Liver (tissue), 10 donors: ENCODE measurements at places on chromosomes 2 and 18. TPM values are rescaled to one million over a fixed set of nuclear protein-coding genes. Genes with fewer than 3 reads are reported as not detected.

The CNDP1 gene
- 0.09 TPM for total RNA-seq

DNA sequence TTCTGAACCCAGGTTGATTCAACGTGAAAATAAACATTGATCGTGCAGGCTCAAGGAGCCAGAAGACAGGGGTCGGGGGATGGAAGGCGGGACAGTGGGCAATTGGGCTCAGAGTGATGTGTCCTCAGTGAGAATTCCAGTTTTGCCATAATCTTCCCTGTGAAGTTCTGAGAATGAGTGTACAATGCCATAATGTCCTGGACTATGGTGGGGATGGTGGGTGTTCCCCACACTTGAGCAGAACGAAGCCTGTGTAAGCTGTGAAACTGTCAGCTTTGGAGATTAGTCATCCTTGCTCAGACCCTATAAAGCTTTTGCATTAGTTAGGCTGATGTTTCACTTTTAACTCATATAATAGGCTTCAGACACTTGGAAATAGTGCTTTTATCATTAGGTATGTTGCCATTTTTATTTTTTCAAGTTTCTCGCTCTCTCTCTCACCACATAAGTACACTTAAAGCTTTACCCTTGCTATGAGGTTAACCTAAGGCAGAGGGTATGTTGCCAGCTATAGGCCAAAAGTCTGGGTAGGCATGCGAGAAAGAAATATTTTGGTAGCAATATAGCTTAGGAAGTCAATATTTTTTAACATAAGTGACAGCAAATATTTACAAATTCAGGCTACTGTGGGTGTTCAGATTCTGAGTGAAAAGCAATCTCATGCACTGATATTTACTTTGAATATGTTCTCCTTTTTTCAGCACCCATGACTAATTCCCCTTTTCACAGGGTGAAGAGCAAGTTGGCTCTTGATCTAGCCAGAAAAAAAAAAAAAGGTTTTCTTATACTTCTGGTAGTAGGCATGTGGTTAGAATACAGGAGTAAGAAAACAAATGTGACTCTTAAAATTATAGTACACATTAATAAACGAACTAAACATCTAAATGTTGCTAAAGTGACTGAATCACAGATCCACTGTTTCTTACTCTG, 47.2 kb downstream of the CDC42EP3 start:
- DNase-seq: no peak

The CHMP1B gene
- 19.5 TPM for total RNA-seq

- DNase-seq: no peak
These were observed 11.5 kb downstream of the PPP1R7 start for GRCh38 chr2:241161646-241162281.

DNA sequence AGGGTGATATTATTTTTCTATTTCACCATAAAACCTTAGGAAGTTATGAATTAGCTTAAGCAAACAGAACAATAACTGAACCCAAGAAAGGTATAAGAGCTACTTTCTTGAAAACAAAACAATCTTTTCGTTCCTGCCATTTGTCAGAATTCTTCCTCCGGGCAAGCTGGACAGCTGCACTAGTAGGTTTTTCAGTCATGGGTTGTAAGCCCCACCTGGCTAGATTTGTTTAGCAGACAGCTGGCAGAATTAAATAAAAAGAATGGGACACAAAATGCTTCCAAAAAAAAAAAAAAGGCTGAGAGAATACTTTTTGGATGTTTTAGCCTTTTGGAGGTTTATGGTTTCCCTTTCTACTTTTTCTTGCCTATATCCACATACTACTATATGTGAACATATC, 694.1 kb downstream of the ARHGAP15 start:
- DNase-seq: no peak

The REG3A gene
- not detected for total RNA-seq

DNA sequence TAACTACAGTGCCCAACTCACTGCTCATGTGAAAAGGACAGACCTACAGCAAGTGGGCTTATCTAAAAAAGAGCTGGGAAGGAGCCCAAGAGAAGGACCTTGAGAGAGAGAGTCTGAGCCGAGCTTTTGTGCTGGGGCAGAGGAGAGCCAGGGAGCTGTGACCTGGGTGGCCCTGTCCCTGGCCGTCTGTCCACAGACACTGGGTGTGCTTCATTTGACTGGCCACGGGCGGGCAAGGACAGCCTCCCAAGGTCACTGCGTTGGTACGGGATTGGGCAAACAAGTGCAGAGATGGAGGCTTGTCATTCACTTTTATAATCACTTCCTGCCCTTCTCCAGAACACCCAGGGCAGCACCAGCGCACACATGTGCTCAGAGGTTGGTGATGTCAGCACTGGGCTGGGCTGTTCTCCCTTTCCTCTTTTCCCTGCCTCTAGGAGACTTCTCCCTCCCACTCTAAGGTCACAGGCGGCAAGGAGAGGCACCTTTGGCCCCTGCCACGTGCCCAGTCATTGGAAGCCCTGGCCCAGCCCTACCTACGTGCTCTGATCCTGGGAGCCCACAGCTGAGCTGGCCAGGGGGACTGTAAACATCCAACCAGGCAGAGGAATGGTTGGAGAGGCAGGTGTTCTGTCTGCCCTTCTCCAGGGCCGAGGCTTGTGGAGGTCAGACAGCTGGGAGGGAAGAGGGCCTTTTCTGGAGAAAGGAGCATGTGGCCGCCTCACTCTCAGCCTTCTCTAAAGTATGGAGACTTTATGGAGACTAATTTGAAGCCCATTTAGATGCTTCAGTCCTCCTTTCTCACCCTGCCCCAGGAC, 6.4 kb upstream of the PSD4 start:
- peak; percentile 67 for DNase-seq

GRCh38 chr2:218284106-218284811, 8.0 kb downstream of the TMBIM1 start:
- DNase-seq: peak; percentile 63

GRCh38 chr18:58447402-58448095, 181.3 kb downstream of the ALPK2 start:
- DNase-seq: no peak

DNA sequence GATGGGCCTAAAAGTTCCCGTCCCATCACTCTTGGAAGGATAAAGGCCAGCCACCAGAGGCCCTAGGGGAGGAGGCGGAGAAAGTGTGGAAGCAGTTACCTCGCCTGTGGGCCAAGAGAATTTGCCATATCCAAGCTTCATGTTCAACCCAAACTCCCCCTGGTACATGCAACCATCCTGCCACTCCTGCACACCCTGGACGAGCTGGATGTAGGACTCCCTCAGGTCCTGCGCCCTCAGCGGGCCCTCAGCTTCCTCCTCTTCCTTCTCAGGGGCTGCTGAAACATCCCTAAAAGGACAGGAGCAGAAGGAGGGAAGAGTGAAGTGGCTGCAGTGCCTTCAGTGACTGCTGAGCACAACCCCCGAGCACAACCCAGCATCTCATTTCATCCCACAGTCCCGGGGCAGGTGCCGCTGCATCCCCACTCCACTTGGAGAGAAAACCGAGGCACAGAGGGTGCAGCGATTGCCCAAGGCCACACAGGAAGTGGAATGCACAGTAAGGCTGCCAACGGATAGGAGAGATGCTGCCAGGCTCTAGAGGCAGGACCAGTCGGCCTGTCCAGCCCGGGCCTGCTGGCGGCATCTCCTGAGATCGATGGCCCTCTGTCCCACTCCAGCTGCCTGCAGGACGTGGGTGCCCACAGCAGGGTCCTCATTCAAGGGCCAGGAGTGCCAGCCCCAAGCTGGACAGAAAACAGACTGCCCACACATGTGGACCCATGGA, 2.9 kb downstream of the ANKMY1 start:
- no peak for DNase-seq

GRCh38 chr18:24539866-24540617, 79.6 kb downstream of the HRH4 start:
- no peak for DNase-seq

DNA sequence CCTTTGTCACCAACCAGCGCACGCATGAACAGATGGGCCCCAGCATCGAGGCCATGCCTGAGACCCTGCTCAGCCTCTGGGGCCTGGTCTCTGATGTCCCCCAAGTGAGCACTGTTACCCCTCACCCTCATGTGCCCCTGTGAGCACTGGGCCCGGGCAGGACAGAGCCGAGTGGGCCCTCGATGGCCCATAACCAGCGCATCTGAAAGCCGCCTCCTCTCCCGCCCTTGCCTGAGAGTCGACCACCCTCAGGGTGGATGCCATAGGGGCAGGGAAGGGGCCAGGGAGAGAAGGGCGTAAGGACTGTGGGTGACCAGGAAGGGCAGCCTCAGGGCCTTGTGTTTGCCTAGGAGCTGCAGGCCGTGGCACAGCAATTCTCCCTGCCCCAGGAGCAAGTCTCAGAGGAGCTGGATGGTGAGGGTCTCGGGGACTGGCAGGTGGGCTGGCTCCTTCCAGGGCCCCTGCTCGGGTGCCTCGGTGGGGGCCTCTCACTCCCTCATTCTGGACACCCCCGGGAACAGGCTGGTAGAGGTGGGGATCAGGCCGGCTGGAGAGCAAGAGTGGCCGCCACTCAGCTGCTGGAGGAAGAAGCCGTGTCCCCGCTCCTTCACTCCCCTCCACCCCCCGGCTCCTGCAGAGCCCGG, 2.1 kb downstream of the PROM2 start:
- DNase-seq: no peak

The RSAD2 gene
- total RNA-seq: 1.7 TPM

DNA sequence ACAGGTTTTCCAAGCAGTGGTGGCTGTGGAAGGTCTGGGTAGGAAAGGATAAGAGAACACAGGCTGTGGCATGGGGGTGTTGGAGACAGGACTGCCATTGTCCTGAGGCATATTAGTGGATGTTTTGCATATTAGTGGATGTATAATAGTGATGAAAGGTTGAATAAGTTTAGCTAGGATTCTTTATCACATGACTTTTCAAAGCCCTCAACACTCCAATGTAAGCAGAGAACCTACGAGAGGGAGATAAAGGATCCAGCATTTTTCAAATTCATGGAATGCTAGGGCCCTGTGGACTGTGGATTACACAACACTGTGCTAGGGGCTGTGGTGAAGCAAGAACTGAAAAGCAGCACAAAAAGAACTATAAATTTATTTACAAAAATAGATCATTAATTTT, 63.2 kb downstream of the POLE4 start:
- no peak for DNase-seq

The CD207 gene
- total RNA-seq: not detected

The RBM44 gene
- 0.09 TPM for total RNA-seq

The TMEM247 gene
- total RNA-seq: not detected

- no peak for DNase-seq
These were observed 72.9 kb upstream of the RBM44 start for GRCh38 chr2:237725661-237726060.

The MAB21L4 gene
- 0.65 TPM for total RNA-seq

DNA sequence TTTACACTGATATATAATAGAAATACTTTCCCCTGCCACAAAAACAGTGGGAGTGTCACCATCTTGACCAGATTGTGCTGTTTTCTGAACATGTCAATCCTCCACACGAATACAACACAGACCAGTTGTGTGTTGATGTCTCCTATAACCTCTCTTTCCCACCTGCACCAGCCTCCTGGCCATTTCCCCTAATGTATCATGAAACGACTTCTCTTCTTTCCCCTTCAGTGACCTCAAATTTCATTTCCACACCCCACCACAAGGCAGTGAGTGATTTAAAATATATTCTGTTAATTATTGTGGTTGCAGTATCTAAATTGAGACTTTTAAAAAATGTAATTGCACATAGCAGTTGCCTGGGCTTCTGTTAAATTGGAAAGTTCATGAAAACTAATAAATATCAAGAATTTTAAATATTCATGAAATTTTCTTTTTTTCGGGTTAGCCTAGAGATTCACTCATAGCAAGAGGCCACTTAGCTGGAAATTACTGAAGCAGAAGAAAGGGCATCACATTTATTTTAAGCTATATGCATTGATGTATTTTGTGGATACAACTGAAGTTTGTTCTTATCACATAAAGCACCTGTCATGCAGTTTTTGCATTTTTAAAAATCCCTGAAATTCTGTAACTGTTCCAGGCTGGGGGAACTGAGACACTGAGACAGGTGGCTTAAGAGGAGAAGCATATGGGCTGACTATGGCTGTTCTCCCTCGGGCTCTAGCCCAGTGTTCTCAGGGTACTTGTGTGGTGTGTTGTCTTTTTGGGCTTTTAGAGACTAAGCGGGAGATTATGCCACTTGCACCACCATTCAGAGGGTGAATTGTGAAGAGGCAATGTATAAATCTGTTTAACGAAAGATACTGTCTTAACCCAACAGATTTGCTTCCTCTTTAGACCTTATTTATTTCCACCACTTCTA, 15.9 kb downstream of the FAM171B start:
- DNase-seq: no peak

DNA sequence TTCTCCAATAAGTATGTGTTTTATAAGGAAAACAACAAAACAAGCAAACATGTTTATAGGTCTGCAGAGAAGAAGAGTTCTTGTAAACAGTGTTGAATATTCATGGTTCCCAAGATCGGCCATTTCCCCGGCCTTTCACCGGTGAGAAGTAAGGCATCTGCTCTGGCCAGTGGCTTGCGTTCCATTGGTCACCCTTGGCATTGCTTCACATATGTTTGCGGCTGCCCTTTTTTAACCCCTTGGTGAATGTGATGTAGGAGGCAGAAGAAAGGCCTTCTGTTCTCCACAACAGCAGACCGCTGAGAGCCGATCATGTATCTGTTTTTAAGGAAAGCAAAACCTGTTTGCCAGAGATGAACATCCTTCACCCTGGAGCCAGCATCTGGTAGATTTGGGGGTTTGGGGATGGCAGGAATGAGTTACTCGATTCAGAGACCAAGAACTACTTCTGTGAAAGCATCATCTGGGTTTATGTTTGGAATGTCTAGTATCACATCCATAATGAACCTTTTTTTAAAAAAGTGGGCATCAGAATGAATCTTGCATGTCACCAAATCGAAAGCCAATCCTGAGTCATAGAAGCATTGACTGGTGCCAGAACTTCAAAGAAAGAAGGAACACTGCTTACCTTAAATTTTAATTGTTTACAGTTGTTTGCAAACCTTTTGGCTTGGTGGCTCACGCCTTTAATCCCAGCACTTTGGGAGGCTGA, 112.3 kb downstream of the AGAP1 start:
- no peak for DNase-seq

DNA sequence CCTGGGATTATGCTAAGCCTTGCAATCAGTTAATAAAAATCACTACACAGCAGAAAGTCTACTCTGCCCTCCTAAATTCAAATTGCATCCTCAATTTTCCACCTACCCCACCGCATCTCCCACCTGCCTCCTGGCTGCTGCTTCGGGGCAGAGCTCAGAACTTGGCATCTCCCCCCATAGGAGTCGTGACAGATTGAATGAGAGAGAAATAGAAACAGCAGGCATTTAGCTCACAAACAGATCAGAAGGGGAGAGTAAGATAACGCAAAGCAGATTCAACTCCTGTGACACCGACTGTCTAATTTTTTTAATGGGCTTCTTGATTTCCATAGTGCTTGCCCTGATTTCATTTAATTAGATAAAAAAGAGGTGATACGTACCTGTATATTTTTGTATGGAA, 24.7 kb upstream of the LRRC30 start:
- no peak for DNase-seq
